ENCODE measurements at places on chromosomes 11 and 22. TPM values are rescaled to one million over a fixed set of nuclear protein-coding genes. Genes with fewer than 3 reads are reported as not detected.

Gene MS4A6A
- not detected for total RNA-seq

Gene PHLDB1
- total RNA-seq: 4.7 TPM

Gene RTN4RL2
- 0.82 TPM for total RNA-seq

Gene POGLUT3
- 9.7 TPM for total RNA-seq

Gene FUT4
- 5.4 TPM for total RNA-seq

Gene APOL5
- total RNA-seq: not detected

Gene TBX10
- not detected for total RNA-seq

Gene UPK3A
- not detected for total RNA-seq

Gene DDI1
- total RNA-seq: not detected

Gene SCGB1A1
- total RNA-seq: not detected

Gene ART5
- not detected for total RNA-seq

Measured in activated T-helper 17 cell treated with anti-CD3 and anti-CD28 coated beads, Interleukin-2, amount 50 U/mL, for 72 hours (primary cell).